ENCODE measurements at places on chromosomes 5 and 9.

DNA sequence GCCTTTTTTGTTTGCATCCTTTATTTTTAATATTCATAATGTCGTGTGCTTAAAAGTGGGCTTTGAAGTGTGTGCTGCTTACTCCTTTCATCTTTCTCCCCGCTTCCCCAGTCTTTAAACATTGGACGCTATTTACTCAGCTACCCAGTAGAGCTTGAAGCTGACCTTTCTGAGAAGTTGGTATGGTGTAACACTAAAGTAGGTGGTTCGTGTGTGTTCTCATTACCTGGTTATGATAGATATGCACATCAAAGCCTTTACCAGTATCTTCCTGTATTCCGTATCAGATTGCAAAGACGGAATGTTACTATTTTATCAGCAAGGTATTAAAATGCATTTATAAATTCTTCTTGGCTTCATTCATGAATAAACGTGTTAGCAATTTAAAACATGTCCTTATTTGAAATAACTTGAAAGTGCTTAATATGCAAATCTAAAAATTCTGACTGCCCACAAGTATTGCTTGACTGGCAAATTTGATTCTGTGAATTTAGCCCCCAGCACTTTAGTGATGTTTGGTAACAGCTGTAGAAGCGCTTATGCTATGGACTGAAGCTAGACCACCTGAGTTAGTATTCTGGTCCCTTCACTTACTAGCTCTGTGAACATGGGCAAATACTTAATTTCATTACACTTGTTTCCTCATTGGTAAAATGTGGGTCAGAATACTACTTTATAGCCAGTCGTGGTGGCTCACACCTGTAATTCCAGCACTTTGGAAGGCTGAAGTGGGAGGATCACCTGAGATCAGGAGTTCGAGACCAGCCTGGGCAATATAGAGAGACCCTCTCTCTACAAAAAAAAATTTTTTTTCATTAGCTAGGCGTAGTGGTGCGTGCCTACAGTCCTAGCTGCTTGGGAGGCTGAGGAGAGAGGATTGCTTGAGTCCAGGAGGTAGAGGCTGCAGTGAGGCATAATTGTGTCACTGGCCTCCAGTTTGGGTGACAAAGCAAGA is 1.7 kb downstream of the RRAGA start:
- DNase-seq: no peak

- DNase-seq: no peak
Measured at GRCh38 chr5:149166128-149166527, 24.8 kb downstream of the ABLIM3 start.

GRCh38 chr9:98460704-98461103 is 205.3 kb upstream of the TBC1D2 start:
- DNase-seq: no peak

GRCh38 chr5:41891066-41891707 is 13.0 kb upstream of the RIMOC1 start:
- no peak for DNase-seq
